Spleen (tissue), 13 donors: ENCODE measurements at places on chromosomes 7 and 10. TPM values are rescaled to one million over a fixed set of nuclear protein-coding genes. Genes with fewer than 3 reads are reported as not detected.

The NEUROD6 gene
- total RNA-seq, result not detected

DNA sequence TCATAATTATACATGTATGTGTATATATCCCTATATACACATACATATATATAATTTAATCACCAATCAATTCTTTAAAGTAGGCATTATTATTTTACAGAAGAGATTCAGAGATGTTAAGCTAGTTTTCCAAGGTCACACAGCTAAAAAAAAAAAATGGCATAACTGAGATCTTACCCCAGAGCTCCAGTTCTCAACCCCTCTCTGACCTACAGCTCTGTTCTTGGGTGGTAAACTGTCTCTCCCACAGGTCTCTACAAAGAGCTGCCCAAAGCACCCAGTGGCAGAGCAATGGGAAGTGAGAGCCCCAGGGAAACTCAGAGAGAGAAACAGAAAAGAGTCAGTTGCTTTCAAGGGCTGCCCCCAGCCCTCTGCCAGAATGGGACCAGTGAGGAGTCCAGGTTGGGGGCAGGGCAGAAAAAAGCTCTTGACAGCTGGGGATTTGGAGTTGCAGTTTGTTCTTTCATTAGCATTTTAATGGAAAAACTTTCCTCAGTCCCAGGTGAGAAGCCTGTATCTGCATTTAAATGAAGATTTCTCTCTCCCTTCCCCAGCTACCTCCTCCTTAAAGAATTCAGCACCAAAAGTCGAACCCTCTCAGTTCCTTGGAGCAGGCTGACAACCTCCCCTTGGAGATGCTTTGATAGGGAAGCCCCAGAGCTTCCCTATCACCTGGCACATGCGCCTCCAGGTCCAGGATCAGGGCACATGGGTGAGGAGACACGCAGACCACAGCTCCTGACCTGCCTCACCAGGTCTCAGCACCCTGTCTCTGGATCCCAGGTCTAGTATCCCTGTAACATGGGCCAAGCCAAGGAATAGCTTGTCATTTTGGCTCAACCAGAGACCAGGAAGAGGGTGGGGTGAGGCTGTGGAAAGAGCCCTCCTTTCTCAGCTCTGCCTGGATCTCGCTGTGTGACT is 388.1 kb downstream of the PLXNA4 start:
- no peak overlapping the region for H3K27ac ChIP-seq
- H3K4me3 ChIP-seq, result no peak overlapping the region
- no peaks in the 10 kb centered on the region for H3K36me3 ChIP-seq
- no peaks in the 10 kb centered on the region for H3K4me1 ChIP-seq
- no peaks in the 10 kb centered on the region for H3K27me3 ChIP-seq

- H3K27ac ChIP-seq, result no peak overlapping the region
- H3K4me3 ChIP-seq, result no peak overlapping the region
- no peaks in the 10 kb centered on the region for H3K36me3 ChIP-seq
- no peaks in the 10 kb centered on the region for H3K4me1 ChIP-seq
- no peaks in the 10 kb centered on the region for H3K27me3 ChIP-seq
Measured at GRCh38 chr7:34331102-34331501, 326.9 kb upstream of the NPSR1 start.

The RPP38 gene
- total RNA-seq, result 13.8 TPM

The TCF7L2 gene
- total RNA-seq, result 85.6 TPM

DNA sequence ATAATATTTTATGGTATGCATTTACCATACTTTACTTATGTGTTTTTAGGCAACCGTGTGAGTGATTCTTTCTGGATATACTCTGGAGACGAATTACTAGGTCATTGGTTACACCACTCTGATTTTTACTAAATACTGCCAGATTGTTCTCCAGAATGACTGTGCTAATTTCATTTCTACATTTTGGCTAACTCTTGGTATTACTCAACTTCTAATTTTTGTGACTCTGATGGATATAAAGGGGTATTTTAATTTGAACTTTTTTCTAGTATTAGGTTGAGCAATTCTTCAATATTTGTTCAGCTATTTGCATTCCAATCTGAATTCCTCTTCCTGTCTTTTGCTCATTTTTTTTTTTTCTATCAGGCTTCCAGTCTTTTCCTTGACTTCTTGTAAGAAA is 223.6 kb downstream of the MDFIC start:
- H3K4me1 ChIP-seq, result peaks cover 8% of the 10 kb centered on the region
- no peak for DNase-seq
- no peaks in the 10 kb centered on the region for H3K27me3 ChIP-seq
- no peak overlapping the region for H3K4me3 ChIP-seq
- H3K36me3 ChIP-seq, result no peaks in the 10 kb centered on the region
- H3K27ac ChIP-seq, result no peak overlapping the region

The DPY19L1 gene
- total RNA-seq, result 29.9 TPM

GRCh38 chr7:91636129-91636724 is 244.3 kb downstream of the MTERF1 start:
- no peaks in the 10 kb centered on the region for H3K27me3 ChIP-seq
- no peaks in the 10 kb centered on the region for H3K4me1 ChIP-seq
- no peaks in the 10 kb centered on the region for H3K36me3 ChIP-seq

The ZNF853 gene
- total RNA-seq, result 10.1 TPM

GRCh38 chr7:41592236-41592635 is 110.7 kb downstream of the INHBA start:
- no peaks in the 10 kb centered on the region for H3K36me3 ChIP-seq
- H3K27ac ChIP-seq, result no peak overlapping the region
- H3K4me3 ChIP-seq, result no peak overlapping the region
- no peak for DNase-seq

GRCh38 chr10:47013507-47014154 is 102.4 kb downstream of the PTPN20 start:
- no peak overlapping the region for H3K4me3 ChIP-seq
- no peaks in the 10 kb centered on the region for H3K36me3 ChIP-seq
- H3K4me1 ChIP-seq, result no peaks in the 10 kb centered on the region
- H3K27me3 ChIP-seq, result no peaks in the 10 kb centered on the region

The CLDN4 gene
- total RNA-seq, result 0.40 TPM

DNA sequence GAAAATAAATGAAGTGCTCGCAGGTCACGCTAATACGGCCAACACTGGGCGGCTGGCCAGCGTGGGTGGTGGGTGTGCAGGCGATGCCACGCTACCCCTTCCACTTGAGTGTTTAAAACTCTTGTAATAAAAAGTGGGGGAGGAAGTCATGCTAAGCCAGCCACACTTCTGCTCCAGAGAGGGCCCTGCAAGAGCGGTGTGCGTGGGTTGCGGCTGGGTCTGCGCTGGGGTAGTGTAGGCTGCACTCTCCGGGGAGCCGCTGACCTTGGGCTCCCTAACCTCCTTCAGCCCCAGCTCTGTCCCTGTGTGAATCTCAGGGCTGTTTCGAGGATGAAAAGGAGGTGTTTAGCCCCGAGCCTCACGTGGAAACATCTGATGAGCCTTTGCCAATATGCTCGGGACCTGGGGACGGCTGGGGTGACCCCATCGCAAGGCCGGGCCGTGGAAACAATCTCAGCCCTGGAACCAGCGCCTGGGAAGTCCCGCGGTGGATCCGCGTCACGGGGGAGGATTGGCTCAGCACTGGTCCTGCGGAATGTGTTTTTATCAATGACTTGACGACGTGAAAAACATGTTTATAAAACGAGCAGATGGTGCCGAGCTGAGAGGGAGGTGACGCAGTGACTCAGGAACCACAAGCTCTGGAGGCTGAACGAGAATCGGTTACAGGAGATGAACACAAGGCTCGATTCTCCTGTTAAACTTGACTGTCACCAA is 278.5 kb downstream of the DNAJB6 start:
- H3K27ac ChIP-seq, result no peak overlapping the region
- H3K4me3 ChIP-seq, result no peak overlapping the region
- DNase-seq, result no peak

- no peaks in the 10 kb centered on the region for H3K4me1 ChIP-seq
- H3K4me3 ChIP-seq, result no peak overlapping the region
- no peak for DNase-seq
- H3K36me3 ChIP-seq, result no peaks in the 10 kb centered on the region
- H3K27ac ChIP-seq, result no peak overlapping the region
Measured at GRCh38 chr10:33025039-33025438, 67.0 kb upstream of the ITGB1 start.

DNA sequence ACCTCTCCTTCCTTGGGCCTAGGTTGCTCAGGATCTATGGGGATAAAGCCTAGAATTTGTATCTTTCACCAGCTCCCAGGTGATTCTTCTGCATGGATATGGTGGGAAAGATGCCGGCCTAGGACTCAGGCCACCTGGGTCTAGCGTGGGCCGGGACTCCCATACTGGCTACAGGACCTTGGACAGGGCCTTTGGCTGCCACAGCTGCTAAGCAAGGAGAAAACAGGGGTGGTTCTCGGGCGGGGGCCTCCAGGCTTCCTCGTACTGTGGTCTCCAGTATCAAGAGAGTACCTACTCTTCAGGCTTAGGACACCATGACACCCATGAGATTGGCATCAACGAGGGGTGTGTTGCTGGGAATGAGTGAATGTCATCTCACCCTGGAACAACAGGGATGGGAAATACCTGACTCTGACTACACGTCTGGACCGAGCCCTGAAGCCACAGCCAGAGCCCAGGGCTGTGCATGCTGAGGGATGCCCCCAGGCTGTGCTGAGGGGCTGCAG is 120.3 kb upstream of the ADAM12 start:
- H3K27me3 ChIP-seq, result no peaks in the 10 kb centered on the region
- H3K36me3 ChIP-seq, result no peaks in the 10 kb centered on the region
- H3K4me3 ChIP-seq, result no peak overlapping the region
- DNase-seq, result no peak

DNA sequence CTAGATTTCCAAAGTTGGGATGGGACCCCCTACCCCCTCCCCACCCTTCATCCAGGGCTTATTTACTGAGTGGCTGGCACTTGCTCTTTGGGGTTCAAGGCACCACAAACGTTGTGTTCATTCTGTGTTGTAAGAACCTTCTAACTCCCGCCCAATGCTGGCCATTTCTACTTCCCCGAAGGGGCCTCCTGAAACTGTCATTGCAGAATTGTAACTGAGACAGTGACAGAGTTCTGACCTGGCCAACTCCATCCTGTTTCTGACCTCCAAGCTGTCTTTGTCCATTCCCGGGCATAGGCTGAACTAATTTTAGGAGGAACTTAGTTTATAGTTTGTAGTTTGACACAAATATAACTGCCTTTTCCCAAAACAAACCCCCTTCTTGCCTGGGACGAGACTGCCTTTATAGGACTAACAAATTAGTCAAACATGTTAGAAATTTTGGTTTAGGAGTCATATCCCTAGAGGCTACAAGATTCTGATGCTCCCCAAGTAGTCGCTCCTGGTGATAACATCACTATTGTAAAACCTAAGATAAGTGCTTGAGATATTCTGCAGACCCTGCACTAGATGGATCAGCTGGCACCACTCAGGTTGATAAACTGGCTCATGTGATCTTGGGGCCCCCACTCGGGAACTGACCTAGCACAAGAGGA is 34.8 kb upstream of the ZMIZ2 start:
- no peak overlapping the region for H3K27ac ChIP-seq
- H3K4me3 ChIP-seq, result no peak overlapping the region
- H3K36me3 ChIP-seq, result peaks cover 13% of the 10 kb centered on the region

DNA sequence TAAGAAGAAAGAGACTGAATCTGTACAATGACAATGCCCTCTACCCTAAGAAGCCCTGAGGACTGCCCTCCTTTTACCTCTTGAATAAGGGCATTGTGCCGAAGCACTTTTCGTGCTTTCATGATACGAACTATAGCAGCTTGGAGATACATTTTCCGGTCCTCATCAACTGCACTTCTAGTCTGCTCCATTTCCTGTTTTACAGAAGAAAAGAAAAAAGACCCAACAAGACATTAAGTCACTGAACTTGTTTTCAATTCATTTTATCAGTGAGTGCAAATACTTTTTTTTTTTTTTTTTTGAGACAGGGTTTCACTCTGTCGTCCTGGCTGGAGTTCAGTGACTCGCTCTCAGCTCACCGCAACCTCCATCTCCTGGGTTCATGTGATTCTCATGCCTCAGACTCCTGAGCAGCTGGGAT is 78.4 kb downstream of the CUL2 start:
- no peak for DNase-seq
- peaks cover 82% of the 10 kb centered on the region for H3K36me3 ChIP-seq
- H3K27ac ChIP-seq, result no peak overlapping the region
- no peaks in the 10 kb centered on the region for H3K27me3 ChIP-seq

The CALCR gene
- not detected for total RNA-seq

The SHH gene
- total RNA-seq, result not detected

- no peak for DNase-seq
- H3K36me3 ChIP-seq, result no peaks in the 10 kb centered on the region
- H3K27ac ChIP-seq, result no peak overlapping the region
- H3K4me1 ChIP-seq, result peaks cover 52% of the 10 kb centered on the region
- H3K4me3 ChIP-seq, result no peak overlapping the region
Measured at GRCh38 chr7:30166155-30166840, 31.5 kb downstream of the MTURN start.

GRCh38 chr10:99329304-99329553 is at the start of gene CNNM1:
CNNM1 (plus strand) TSS chr10:99329356; CDS start chr10:99329388, 32 bp downstream.
- peaks cover 17% of the 10 kb centered on the region for H3K4me1 ChIP-seq
- H3K36me3 ChIP-seq, result no peaks in the 10 kb centered on the region
- no peak within 1 kb of the TSS for H3K27ac ChIP-seq
- H3K27me3 ChIP-seq, result peaks cover 58% of the 10 kb centered on the region
- H3K4me3 ChIP-seq, result peak within 1 kb of the TSS; percentile 53

- H3K27me3 ChIP-seq, result no peaks in the 10 kb centered on the region
- no peak overlapping the region for H3K27ac ChIP-seq
- no peak for DNase-seq
- H3K36me3 ChIP-seq, result no peaks in the 10 kb centered on the region
Measured at GRCh38 chr7:5082806-5083205, 37.1 kb downstream of the RBAK start.
